Central memory CD4-positive, alpha-beta T cell (primary cell): ENCODE measurements at places on chromosomes 3 and 15.

DNA sequence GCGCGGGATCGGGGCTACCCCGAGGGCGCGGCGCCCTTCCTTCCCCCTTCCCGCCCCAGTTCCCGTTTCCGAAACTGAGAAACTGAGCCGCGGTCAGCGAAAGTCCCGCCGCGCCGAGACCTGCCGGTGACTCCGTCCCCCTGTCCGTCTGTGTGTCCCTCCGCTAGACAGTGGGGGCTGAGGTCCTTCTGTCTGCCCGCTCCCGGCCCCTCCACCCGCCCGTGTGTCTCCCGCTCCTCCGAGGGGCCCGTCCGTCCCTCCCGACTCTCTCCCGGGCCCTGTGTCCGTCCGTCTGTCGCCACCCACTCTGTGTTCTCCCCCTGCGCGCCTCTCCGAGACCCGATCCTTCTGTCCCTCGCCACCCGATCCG lies 426 bp downstream of the PRKCD start:
- DNase-seq: no peak

- no peak for DNase-seq
Measured at GRCh38 chr3:124431331-124431994, 298.8 kb upstream of the UMPS start.

DNA sequence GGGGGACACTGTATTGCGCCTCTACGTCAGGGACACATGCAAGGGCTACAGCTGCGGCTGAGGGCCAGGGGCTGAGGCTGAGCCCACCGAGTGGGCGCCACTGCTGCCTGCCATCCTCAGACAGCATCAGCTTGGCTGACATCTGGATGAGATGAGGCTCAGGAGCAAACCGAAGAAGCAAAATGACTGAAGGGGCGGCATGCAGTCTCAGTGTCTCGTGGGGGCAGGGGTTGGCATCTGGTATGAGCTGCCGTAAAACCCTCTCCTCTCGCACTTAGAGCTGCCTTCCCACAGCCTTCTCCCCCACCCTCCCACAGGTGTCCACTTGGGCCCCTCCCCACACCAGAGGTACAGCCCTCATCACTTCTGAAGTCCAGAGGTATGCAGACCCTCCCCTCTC lies 24.2 kb upstream of the CMTM7 start:
- DNase-seq: no peak

DNA sequence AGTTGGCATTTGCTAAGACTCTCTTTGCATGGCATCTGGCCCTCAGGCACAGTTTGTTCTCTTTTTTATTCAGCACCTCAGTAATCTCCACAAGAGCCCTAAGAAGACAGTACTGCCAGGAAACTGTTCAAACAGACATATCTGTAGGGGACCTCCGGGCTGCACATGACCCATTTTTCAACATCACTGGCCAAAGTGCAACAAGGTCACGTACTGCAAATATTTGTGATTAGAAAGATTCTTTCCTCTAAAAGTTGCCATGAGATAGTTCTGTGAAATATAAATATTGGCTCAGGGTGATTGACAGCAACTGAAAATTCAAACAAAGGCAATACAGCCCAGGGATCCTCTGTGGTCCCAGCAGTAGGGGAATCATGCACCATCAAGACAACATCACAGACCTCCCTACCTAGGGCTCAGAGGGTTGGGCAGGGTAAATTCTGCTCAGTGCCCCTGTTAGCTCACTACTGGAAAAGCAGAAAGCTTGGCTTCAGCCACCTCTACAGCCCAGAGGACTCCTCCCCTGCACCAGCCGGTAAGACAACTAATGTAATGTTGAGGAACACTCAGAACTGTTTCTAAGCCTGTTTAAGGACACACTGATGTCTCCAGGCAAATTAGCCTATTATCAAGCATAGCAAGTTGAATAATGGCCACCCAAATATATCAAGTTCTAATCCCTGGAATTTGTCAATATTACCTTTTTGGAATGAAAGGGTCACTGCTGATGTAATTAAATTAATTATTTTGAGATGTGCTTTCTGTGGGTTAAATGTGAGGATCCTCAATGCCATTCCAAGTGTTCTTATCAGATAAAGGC lies 117.4 kb upstream of the LPP start:
- no peak for DNase-seq

DNA sequence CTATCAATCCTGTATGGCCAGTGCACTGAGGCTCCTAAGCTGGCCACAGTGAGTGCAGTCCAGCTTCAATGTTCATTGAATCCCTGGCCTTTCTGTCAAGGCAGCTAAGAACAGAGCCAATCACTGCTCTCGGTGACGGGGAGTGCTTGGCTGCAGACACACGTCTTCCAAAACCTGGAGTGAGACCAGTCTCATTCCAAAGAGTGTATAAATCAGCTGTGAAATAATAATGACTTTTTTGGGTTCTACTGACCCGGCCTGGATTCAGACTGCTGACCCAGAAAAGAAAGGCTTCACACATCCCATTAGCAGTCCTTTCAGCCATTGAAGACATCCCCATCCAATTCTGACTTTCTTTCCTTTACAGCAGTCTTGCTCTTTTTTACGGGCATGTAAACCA lies 665.5 kb downstream of the GBE1 start:
- DNase-seq: no peak

DNA sequence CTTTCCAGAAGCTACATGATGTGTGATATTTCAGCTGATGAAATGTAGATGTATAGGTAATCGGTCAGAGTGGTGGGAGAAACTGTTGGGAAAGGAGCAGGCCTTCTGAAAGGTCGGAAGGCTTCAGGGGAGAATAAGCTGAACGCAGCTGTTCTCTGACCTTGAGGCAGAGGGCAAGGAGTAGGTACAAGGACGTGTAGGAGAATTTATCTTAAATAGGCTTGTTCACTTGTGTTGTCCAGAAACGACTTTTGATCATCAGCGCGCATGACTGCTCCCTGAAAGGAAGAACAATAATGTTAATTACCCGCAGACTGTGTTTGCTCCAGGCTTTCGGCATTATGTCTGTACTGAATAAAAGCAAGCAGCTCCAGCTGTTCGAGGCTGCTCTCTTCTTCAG lies 39.6 kb downstream of the GPR160 start:
- no peak for DNase-seq

GRCh38 chr3:96813820-96814650 lies at the start of gene EPHA6:
Gene EPHA6 (plus strand): TSS chr3:96814594.
- DNase-seq: no peak

DNA sequence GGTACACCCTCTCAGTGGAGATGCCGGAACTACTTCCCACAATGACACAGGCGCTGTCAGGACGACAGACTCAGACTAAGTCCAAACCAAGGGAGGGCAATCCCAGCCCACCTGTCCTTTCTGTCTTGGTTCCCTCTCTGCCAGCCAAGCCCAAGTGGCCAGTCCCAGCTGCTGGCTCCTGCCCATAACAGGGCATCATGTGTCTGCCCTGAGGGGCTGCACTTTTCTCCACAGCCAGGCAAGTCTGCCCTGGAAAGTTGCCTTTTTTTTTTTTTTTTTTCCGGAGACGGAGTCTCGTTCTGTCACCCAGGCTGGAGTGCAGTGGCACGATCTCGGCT lies 20.0 kb upstream of the BCL2A1 start:
- no peak for DNase-seq

GRCh38 chr3:288417-288816 lies 91.9 kb downstream of the CHL1 start:
- no peak for DNase-seq

GRCh38 chr3:156246961-156247725 lies 126.8 kb downstream of the KCNAB1 start:
- DNase-seq: no peak

- no peak for DNase-seq
Measured at GRCh38 chr3:78659386-78659987, 1108.3 kb downstream of the ROBO1 start.

DNA sequence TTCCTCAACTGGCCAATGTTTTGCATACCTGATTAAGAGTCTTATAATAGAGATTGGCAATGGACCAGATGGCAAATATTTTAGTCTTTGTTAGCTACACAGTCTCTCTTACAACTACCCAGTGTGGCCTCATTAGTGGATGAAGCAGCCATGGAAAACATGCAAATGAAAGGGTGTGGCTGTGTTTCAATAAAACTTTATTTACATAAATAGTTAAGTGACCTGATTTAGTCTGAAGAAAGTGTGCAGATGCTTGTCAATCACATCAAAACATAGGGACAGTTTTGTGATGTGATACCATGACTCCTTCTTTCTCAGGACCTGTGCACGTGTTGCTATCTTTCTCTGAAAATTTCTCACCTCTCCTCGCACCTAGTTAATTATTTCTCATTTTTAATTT lies 309.8 kb upstream of the GRM7 start:
- DNase-seq: no peak

GRCh38 chr3:31448035-31448881 lies 84.5 kb upstream of the STT3B start:
- DNase-seq: peak; percentile 9

- no peak for DNase-seq
Measured at GRCh38 chr15:87609474-87609873, 647.1 kb downstream of the NTRK3 start.

DNA sequence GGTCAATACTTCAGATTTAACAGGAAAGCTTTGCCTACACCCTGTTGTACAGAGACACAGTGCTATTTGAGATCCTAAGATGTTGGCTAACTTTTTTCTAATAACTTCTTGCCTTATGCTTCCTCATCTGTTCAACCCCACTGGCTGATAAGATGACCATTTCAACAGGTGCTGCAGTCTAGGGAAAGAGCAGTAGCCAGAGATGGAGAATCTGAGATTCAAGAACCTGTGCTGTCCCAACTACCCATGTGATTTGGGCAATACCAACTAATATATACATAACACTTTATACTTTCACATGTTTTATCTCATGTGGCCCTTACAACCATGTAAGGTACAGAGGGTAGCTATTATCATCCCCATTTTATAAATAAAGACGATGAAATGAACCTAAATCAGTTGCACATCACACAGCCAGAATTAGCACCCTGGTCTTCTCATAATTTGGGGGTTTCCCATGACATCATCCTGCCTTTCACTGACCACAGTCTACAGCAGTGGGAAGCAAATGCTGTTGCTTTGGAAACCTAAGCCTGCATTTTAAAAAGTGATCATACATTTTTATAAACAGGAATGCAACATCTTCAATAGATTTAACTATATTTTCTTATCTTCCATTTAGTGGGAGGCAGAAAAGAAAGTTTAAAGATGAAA lies 9.7 kb downstream of the TTC23 start:
- no peak for DNase-seq

DNA sequence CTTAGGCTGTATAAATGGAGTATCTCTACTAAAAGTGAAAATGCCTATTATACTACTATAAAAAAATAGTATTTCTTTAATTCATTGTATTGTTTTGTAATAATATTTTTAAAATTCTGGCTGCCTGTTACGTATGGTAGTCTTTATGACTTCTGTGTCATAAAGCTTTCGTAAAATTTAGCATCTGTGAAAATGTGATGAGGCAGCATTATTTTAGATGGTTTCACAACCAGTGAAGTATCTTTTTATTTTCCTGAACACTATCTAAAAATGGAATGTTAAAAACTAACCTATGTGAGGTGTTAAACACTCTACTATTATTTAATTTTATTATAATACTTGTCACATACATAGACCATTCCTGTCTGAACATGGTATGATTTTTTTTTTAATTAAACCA lies 46.2 kb downstream of the LRCH3 start:
- DNase-seq: no peak

- DNase-seq: no peak
Measured at GRCh38 chr3:14016900-14017475, 107.7 kb downstream of the CHCHD4 start.

DNA sequence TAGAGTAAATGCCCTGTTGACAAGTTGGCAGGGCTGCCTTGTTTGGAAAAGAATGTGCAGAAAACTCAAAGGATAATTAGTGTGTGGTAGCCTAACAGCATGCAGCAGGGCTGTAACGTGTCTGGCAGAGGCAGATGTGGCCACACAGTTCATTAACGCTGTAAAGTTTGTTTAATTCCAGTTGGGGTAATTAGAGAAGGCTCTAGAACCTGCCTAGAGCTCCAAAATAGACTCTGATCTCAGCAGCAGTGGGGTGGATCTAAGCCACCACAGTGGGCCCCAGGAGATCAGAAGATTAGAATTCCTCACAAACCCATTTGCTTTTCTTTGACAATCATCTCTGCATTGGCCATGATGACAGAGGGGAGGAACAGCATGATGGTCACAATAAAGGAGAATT lies 65.1 kb upstream of the LEKR1 start:
- no peak for DNase-seq

DNA sequence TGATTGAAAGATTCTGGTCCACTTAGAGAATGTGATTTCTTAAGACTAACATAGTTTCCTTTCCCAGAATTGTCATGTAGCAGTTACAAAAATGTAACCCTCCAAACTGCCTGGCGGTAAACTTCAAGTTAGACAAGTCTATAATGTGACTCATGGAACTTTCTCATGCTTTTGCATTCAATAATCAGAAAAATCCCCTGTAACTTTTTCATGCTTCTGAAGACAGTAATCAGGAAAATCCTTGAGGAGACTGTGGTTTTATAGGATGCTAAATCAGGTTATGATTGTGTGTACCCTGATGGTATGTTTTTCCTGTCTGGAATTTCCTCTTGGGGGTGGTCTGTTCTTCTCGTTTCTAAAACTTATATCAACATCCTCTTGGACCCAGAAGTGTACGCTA lies 74.0 kb upstream of the RARB start:
- DNase-seq: no peak

GRCh38 chr3:107934808-107935207 lies 156.0 kb downstream of the CD47 start:
- DNase-seq: no peak

DNA sequence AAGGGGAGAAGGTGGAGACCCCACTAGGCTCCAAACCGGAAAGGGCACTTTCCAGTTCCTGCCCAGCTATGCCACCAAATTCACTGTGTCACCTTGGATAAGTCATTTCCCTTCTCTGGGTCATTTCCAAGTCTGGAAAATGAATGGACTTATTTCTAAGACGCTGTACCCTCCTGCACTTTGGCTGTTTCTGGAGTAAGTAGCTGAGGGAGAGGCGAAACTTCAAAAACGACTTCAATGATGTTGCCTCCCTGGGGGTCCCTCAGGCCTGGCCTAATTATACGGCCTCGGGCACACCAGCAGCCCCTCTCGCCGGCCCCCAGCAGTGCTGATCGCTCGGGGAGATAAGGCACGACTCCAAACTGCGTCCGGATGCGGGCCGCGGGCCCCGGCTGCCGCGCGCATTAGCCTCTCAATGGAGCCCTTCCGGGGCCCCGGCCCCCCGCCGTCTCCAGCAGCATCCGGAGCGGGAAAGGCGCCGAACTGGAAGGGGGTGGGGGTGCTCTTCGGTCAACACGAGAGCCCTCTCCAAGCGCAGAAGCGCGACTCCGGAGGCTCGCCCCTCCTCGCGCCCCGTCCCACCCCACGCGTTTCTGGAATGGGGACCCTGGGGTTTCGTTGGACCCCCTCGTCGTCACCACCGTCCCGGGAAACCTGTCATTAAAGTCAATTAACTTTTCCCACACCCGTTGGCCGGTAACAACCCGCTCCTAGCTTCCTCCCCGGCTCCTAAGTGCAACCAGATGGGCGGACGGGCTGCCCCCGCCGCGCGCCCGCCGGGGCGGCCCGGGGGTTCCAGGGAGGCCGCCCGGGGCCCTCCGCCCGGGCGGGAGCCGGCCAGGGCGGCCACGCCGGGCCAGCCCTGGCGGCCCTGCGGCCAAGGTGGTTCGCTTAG lies 4.8 kb downstream of the HES1 start:
- no peak for DNase-seq

- DNase-seq: no peak
Measured at GRCh38 chr3:61875976-61876671, 314.8 kb downstream of the PTPRG start.
